ENCODE measurements at places on chromosomes 13 and 19.

DNA sequence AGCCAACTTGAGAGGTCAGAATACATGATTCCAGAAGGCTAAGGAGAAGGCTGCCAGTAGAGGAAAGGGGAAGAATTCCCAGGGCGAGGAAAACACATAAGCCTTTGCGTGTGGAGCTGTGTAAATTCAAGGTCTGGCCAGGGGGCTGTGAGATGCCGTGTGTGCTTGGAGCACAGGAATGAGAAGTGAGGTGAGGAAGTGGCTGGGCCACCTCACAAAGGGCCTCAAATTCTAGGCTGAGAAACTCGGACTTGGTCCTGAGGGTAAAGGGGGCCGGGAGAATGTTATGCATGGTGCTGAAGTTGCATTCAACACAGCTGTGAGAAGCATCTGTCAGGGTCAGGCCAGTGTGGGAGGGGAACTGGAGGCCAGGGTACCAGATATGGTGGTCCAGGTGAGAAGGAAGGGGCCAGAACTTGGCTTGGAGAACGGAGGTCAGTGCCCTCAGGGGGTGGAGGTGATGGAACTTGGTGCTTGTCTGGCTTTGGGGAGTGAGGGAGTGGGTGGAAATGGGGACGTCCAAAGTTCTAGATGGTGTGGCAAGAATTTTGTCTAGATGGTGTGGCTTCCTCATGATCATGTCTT is 4.9 kb upstream of the ZNF580 start:
- DNase-seq = no peak

GRCh38 chr13:23736541-23736940 is 152.7 kb downstream of the MIPEP start:
- no peak for DNase-seq

DNA sequence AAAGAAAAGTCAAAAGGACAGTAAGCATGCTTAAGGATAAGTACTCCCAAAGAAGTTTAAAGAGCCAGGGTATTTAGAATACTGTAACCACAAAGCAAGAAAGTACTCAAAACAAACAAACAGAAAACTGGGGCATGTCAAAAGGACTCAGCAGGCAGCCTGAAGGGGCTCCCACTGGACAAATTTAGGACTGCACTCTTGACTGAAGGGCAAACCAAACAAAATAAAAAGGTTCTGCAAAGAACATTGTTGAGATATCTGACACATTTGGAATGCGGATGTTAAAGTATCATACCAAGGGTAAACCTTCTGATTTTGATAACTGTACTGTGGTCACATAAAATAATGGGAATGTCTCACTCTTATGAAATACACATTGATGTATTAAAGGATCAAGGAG is 157.4 kb downstream of the TNFSF13B start:
- no peak for DNase-seq

DNA sequence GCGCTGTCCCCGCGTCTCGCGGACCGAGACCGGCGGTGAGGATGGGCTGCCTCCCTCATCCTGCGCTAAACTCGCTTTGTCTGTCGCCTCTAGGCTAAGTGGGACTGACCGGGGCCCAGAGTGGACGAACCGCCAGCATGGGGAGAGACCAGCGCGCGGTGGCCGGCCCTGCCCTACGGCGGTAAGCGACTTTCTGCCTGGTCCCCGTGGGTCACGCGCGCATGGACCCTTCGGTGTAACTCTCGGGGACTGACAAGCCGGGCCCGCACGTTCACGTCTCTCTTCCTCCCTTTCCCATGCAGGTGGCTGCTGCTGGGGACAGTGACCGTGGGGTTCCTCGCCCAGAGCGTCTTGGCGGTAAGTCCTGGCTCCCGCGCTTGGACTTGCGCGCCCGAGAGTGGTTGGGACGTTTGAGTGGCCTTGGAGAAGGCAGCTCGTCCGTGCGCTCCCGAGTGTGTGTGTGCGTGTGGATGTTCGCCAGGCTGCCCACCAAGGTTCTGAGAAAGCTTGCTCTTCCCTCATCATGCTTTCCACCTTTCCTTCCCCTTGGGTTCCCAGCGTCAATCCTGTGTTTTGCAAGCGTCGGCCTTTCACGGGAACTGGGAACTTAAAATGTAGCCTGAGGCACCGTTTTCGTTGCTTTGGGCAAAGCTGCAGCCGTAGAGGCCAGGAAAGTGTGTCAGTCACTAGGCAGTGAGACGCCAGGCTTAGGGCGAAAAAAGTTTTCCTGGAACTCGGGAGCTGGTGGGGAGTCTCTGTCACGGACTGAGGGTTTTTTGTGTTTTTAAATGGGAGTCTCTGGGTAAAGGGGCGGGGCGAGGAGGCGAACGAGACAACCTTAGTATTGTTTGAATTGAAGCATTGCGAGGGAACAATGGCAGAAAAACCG is 927 bp downstream of the COL4A2 start:
- DNase-seq = no peak

GRCh38 chr19:44345959-44346358 is 10.5 kb downstream of the ZNF112 start:
- DNase-seq = no peak

DNA sequence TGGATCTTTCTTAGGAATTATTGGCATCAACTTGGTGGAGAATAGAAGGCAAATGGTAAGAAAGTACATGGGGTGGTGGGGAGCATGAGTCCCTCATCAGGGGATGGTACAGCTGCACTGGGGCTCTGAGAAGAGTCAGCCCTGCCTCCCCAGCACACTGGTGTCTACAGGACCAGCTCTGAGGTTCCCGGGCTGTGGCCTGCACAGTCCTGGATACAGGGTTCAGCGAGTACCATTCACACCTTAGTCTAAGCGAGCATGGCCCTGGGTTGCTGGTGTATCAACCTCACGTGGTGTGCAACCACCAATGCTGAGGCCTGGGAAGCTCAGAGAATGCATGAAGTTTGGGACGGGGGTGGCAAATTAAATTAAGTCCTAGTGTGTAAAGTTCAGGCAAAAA is 10.1 kb downstream of the TMEM255B start:
- DNase-seq = no peak

DNA sequence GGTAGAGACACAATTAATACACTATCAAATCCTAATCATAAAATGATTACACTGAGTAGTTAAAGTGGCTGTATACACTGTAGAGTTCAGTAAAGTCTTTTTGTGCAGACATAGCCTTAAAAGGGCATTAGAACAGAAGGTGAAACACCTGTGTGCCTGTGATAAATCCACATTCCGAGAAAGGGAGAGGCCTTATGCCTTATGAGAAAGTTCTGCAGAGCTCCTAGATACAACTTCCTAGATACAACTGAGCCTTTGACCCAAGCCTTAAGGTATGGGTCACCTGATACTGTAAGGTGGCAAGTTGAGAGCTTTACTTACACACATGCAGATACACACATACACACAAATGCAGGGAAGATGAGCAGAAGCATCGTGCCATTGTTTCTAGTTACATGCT is 6.3 kb downstream of the SERP2 start:
- no peak for DNase-seq

- no peak for DNase-seq
These were observed 310.0 kb upstream of the TSHZ3 start for GRCh38 chr19:31658993-31659896.
